ENCODE measurements at places on chromosomes 12 and 14.

- peak; percentile 53 for DNase-seq
Observed at GRCh38 chr14:94390372-94391086, 2.1 kb upstream of the SERPINA1 start.

- DNase-seq: no peak
Observed at GRCh38 chr14:101635749-101636560, 74.7 kb downstream of the DIO3 start.

DNA sequence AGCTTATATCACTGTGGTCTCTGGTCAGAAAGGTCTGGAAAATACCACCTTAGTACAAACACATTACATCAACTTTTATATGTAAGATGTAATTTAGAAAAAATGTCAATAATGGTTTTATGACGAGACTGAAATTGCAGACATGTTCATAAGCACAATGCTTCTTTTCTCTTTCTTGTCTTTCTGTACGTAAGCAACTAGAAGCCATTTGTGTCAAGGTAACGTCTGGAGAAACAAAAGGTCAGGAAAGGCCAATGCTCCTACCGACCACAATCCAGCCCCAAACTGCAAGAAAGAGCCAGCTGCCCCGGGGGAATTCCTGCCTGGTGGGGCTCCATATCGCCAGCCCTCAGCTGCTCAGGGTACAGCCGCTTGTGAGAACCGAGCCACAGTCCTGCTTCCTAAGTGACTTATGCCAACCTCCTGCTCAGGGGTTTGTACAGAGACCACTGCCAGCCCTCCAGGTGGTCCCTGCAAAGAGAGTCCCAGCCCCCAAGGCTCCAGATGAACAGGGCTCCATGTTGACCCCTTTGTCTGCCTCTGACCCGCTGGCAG lies 6.3 kb downstream of the ZNF839 start:
- DNase-seq: peak; percentile 38

DNA sequence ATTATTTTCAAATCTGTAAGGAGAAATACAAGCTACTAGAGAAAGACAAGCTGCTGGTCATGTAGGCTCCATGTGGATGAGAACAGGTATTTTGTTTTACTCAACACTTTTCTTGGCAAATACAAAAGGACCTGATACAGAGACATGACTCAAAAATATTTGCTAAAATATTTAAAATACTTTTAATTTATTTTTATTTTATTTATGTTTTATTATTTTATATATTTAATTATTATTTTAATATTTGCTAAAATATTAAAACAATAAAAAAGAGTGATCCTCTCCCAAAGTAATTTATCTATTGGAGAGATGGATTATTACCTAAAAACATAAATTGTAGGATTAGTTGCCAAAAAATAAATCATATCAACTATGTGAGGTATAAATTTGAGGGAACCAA lies 808.9 kb upstream of the SEL1L start:
- no peak for DNase-seq

Data from urothelium cell line (cell line).